ENCODE measurements at places on chromosomes 3 and 15. TPM values are rescaled to one million over a fixed set of nuclear protein-coding genes. Genes with fewer than 3 reads are reported as not detected.

The ABHD6 gene
- total RNA-seq, result 15.4 TPM

The LRIG1 gene
- 47.0 TPM for total RNA-seq

DNA sequence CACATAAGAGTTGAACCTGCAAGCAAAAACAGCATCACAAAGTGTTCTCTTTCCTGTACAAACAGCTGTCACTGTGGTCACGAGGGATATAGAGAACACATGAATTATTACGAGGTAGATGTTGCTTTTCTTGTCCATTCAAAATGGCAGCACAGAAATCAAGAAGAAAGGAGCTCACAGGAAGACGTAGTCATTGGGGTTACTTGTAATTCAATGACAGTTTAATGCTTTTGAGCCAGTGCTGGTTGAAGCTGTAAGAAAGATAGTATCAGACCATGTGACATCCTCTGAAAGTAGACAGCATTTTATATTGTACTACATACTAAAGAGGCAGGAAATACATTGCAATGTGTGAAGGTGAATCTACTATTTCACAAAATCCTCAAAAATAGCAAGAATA lies 140.4 kb downstream of the ABI3BP start:
- no peak for DNase-seq
- H3K27me3 ChIP-seq, result no peaks in the 10 kb centered on the region
- H3K36me3 ChIP-seq, result no peaks in the 10 kb centered on the region

DNA sequence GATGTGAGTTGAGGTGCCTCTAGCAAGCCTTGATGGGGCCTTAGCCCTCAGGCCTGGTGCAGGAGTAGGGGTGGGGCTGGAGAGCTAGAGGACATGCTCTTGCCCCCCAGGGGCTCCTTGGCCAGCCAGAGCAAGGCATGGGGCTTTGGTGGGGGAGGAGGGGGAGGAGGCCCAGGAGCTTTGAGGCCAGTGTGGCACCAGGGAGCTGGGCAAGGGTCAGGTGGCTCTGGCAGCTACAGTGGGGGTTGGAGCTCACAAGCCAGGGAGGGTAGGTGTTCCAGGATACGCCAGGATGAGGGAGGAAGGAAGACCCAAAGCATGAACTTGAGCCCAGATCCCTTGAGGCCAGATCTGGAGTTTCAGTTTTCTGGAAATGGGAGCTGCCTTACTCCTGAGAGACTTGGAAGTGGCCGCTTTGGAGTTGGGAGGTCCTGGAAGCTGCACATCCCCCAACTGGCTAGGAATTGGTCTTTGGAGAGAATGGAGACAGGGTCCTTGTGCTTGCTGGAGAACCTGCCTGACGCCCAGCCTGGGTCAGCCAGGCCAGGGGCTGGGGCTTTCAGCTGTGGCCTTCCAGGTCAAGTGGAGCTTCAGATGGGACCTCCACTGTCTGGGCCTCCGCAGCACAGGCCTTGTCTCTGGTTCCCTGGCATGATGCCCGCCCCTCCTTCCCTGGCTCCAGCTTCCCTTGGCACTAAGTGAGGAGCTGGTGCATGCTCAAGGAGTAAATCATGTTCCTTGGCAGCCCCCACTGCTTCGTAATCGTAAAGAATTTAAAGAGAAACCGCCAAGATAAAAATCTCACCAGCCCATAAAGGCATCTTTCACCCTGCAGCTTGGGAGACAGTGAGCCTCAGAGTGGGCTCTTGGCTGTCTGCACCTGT lies 8.7 kb downstream of the SEMA3F start:
- no peak for DNase-seq
- H3K36me3 ChIP-seq, result no peaks in the 10 kb centered on the region
- H3K27ac ChIP-seq, result no peak overlapping the region
- peaks cover 25% of the 10 kb centered on the region for H3K4me1 ChIP-seq
- no peaks in the 10 kb centered on the region for H3K27me3 ChIP-seq

GRCh38 chr15:91572110-91572509 lies 281.4 kb upstream of the SLCO3A1 start:
- no peaks in the 10 kb centered on the region for H3K27me3 ChIP-seq
- H3K4me1 ChIP-seq, result no peaks in the 10 kb centered on the region
- H3K27ac ChIP-seq, result no peak overlapping the region

- no peak overlapping the region for H3K4me3 ChIP-seq
- no peak overlapping the region for H3K27ac ChIP-seq
- no peaks in the 10 kb centered on the region for H3K27me3 ChIP-seq
- no peaks in the 10 kb centered on the region for H3K4me1 ChIP-seq
- H3K36me3 ChIP-seq, result no peaks in the 10 kb centered on the region
- no peak for DNase-seq
Measured at GRCh38 chr3:86914670-86915069, 76.3 kb downstream of the VGLL3 start.

Data from Caco-2 (cell line).